ENCODE measurements at places on chromosomes 6 and 20.

- H3K4me3 ChIP-seq = no peak overlapping the region
- no peaks in the 10 kb centered on the region for H3K4me1 ChIP-seq
- no peak overlapping the region for H3K27ac ChIP-seq
Observed at GRCh38 chr20:11437611-11438380, 479.9 kb upstream of the BTBD3 start.

GRCh38 chr20:45394221-45395113, 13.6 kb upstream of the DBNDD2 start:
- H3K4me3 ChIP-seq = no peak overlapping the region
- no peak overlapping the region for H3K27ac ChIP-seq
- no peak for DNase-seq

DNA sequence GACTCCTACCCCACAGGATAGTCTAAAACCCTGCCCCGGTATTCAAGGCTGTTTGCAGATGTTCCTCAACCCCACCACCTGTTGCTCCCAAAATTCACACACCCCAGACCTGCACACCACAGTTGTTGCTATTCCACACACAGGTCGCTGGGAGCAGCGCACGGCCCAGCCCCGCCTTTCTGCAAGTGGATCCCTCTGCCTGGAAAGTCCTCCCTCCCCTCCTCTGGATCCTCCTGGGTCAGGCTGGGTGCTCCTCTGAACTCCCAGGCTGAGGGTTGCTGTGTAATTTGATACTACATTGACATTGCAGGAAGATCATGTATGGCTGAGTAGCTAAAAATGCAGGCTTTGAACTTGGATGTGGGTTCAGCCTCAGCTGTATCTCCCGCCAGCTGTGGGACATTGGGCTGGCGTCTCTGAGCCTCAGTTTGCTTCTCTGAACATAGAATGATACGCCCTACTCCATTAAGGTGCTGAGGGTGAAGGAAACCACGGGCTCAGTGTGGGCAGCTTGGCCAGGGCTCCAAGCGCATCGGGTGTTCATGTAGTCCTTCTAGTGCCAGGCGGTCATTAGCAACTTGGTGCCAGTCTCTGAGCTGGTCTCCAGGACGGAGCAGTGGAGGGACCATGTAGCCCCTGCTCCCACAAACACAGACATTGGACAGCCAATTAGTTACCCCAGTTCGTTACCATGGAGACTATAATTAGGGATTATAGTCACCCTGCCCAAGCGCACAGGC, 13.9 kb upstream of the CCN5 start:
- H3K4me1 ChIP-seq = peaks cover 7% of the 10 kb centered on the region
- no peak for DNase-seq
- no peak overlapping the region for H3K27ac ChIP-seq
- no peak overlapping the region for H3K4me3 ChIP-seq
- H3K36me3 ChIP-seq = no peaks in the 10 kb centered on the region

DNA sequence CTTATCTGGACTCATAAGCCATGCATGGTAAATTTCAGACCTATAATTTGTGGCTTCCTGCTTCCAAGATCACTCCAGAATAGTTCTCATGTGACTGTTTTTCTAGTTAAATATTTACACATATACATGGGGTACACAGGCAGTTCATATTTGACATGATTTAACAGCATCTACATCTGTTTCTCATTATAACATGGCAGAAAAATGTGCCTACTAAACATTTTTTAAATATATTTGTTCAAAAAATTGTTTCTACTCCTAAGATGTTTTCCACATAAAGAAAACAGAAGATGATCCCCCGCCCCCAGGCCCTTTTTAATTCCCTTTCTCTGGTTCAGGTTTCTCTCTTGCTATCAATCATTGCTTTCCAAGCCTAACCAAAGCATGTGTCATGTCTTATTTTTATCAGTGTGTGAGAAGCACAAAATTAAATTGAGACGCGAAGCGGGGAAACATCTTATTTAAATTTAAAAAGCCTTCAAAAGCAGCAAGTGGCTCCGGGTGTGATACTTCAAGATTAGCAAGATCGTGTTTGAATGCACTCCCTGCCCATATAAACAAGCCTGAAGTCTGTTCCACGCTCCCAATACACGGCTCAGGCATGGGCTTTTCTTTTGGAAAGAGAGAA, 37.3 kb downstream of the IPCEF1 start:
- no peak overlapping the region for H3K27ac ChIP-seq
- DNase-seq = no peak
- H3K27me3 ChIP-seq = no peaks in the 10 kb centered on the region

GRCh38 chr6:80467408-80467807, 360.9 kb downstream of the BCKDHB start:
- no peaks in the 10 kb centered on the region for H3K4me1 ChIP-seq
- no peak overlapping the region for H3K27ac ChIP-seq
- no peak for DNase-seq
- no peaks in the 10 kb centered on the region for H3K36me3 ChIP-seq
